ENCODE measurements at places on chromosomes 7 and 10.

DNA sequence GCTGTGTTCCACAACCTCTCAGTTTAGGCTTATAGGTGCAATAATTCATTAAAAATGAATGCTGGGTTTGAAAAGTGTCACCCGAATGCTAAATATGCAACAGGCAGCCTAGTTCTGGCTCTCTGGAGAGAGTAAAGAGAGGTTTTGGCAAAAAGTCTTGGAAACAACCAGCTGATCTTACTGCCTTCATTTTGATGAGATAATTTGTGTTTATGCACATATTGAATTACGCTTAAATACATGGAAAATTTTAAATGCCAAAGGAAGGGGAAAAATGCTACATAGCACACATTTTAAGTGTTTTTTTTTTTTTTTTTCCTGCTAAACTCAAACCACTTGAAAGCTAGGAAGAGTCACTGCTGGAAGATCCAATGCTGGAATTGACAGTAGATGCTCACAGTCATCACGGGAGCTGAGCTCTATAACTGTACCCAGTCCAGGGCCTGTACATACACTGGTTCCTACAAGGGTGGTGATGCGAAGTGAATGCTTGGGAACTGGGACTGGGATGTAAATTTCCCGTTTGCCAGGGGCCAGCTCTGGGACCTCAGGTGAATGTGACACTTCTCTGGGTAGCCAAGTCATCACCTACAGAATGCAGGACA is 151.5 kb downstream of the PFKFB3 start:
- DNase-seq = no peak

DNA sequence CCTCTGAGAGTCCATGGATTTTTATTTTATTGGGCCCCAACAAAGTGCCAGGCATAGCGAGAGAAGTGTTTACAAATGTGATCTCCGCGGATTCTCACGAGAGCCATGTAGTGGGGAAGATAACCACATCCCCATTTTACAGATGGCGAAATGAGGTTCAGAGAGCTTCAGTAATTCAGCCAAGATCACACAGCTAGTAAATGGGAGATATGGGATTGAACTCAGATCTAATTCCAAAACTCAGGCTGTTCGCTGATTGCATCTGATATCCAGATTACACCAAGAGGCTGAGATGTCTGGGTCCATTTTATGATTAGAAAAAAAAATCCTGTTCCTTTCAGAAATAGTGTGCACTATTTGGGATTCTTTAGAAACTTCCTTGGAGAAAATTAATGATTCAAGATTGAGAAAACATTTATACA is 1.3 kb downstream of the FAS start:
- DNase-seq = no peak

GRCh38 chr7:51269321-51269720 is 47.3 kb downstream of the COBL start:
- no peak for DNase-seq

- no peak for DNase-seq
Observed at GRCh38 chr7:109635374-109635773, 1065.7 kb downstream of the DNAJB9 start.

DNA sequence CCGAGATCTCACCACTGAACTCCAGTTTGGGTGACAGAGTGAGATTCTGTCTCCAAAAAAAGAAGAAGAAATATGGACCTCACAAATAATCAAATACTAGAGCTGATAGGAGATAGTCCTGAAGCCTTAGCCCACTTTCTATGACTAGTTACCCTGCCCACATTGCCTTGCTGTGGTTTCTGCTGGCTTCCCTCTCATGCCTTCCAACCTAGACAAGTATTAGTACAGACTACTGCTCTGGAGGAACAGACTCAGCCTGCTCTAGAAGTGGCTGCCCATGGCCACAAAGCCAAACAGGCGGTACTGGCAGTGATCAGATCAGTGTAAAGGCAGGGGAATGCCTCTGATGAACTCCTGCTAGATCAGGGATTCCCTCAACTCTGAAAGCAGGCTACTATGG is 89.7 kb upstream of the PRKAR2B start:
- DNase-seq = no peak

GRCh38 chr7:6284461-6285360 is 12.3 kb upstream of the CYTH3 start:
- DNase-seq = no peak

GRCh38 chr10:100978901-100979195 is 8.4 kb downstream of the MRPL43 start:
- DNase-seq = no peak
